ENCODE measurements at places on chromosomes 7 and 10.

DNA sequence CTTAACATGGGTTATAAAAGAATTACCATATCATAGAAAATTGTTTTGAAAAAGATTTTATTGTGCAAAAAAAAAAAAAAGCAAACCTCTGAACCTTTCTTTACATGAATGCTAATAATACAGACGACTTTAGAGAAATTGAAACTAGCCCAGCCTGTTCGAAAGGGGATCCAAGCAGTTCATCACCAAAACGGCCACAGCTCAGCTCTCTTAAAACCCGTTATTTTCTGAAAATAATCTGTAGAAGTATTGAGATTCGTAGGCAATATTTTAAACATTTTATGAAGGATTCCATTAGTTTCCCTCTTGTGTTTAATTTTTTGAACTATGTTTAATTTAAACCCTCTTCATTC, 9.9 kb upstream of the GSAP start:
- no peak for DNase-seq

GRCh38 chr10:92690915-92691590, 1.3 kb downstream of the HHEX start:
- peak; percentile 48 for DNase-seq

GRCh38 chr10:88361995-88362807, 220.9 kb downstream of the RNLS start:
- DNase-seq, result no peak

DNA sequence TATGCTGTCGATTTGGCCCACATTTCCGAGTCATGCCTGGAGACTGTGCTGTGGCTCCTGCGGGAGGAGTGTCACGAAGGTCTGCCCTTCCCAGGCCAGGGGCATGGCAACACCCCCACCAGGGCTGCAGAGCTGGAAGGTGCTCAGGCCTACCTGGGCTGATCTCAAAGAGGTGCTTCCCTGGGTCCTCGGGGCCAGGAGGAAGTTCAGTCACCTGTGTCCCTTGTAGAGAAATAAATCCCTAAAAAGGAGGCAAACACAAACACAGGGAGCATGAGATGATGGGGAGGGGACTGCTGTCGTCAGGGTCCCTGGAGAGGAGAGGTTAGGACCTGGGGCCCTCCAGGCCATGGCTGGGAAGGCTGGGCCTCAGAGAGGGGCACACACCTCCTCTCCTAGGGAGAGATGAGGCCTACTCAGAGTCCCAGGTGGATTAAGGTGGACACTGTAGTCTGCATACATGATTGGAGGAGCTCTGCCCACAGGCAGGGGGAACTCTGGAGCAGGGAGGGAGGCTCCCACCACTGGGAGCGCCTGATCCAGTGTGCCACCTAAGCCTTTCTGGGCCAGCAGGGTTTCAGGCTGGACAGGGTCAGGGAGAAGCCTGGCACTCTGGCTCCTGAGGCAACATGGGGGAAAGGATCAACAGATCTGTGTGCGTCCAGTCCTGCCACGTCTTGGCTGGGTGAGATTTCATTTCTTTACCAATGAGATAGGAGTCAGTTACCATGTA, 49.4 kb downstream of the ARHGAP22 start:
- no peak for DNase-seq

DNA sequence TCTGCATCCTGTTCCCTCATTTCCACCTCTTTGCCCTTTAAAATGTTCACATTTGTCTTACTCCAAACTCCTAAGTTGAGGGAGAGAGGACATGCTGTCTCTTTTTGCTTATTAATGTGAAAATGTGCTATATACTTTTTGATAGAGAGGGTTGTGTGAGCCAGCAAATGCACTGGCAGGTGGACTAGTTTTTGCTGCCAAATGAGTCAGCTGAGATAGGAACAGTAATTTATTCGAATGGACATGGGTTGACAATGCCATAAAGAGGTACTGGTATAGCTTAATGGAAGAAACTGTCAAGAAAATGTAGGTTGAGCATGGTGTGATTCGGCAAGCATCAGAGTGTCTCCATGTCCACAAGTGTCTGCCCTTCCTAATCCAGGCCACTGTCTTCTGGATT, 9.2 kb upstream of the TRUB1 start:
- no peak for DNase-seq

- no peak for DNase-seq
Observed at GRCh38 chr10:62806251-62806650, 1.7 kb downstream of the ADO start.

- DNase-seq, result peak; percentile 83
Observed at GRCh38 chr10:44963772-44964633, 4.4 kb downstream of the RASSF4 start.

DNA sequence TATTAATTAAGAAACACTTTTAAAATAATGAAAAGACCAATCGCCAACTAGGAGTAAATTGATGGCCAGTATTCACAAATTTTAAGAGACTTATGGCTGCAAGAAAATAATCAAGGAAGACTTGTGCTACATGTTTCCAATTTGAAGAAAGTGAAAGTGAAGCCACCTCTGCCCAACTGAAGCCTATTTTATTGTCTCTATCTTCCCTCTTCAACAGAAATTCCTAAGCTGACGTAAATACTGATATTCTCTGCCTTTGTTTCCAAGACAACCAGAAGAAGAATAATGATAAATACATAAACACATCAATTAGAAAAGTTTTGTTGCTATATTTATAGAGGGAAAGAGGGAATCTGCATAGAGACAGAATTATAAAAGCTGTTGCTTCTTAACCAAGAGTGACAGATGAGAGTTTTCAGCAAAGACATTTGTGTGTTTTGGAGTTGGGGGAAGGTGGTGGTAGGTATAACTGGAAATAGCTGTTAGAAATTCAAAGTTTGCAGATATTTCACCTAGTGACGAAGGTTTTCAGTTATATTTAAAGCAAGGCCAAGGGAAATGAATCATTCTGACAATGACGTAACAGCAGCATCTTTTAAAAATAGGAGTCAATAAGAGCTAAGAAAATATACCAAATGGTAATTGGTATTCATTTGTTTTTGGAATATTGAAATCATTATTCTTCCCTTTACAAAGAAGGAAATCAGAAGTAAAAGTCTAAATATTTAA, 576.6 kb upstream of the SORCS1 start:
- no peak for DNase-seq

GRCh38 chr10:113139699-113140098, 189.7 kb downstream of the TCF7L2 start:
- DNase-seq, result peak; percentile 44

- peak; percentile 49 for DNase-seq
Observed at GRCh38 chr10:11831520-11831951, 8.4 kb downstream of the PROSER2 start.

GRCh38 chr10:11698691-11699549, 43.3 kb upstream of the ECHDC3 start:
- DNase-seq, result no peak

GRCh38 chr10:30036341-30036740, 23.0 kb downstream of the JCAD start:
- DNase-seq, result no peak

GRCh38 chr7:18082169-18082568, 54.5 kb upstream of the PRPS1L1 start:
- no peak for DNase-seq

DNA sequence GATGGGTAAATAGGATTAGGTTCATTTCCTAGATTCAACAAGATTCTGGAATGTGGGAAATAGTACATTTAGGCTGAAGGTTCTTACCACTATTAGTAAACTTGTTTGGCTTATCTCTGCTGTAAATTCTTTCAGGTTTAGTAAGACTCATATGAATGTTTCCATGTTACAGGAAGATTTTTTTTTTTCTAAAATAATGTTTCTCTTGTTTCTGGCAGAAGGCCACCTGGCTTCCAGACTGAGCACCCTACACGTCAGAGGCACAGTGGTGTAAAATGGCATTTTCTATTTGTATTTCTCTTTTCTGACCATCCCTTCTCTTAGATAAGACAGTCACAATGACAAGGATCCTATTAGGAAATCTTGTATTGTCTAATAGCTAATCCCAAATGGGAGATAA, 22.7 kb upstream of the AASS start:
- no peak for DNase-seq

GRCh38 chr7:5457245-5457735, 33.7 kb upstream of the TNRC18 start:
- DNase-seq, result no peak

DNA sequence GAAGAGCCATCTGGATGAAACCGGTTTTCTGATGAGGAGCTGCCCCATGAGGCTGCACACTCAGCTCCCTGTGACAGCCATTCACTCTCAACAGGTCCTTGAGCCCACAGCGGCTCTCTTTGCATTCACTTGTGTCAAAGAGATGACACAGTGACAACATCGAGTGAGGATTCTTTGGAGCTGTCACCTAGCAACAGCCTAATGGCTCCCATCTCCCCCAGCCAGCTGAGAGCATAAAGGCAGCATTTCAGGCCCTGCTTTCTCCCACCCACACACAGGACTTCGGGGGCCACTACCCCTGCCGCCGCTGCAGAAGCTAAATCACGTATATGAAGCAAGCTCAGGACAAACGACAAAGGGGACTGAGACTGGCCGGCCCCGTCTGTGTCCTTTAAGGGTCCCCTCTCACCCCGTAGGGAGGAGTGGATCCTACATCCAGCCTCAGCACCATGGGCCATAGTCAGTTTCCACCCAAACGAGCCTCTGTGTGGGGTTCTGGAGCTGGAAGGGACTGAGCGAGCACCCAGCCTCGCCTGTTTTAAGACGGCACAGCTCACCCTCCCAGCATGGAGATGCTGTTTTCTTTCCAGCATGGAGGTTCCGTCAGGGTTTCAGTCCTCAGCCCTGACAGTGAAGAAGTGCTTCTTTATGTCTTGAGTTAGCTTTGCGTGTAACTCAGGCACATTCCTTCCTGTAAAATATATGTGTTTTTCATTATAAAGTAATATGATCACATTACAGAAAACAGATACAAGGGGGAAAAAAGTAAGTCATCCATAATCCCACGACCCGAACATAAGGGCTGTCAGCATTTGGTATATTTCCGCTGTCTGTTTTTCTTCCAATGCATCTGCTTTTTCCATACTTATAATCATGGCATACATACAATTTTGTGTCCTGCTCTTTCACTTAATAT, 4.9 kb downstream of the CPA4 start:
- DNase-seq, result peak; percentile 57

DNA sequence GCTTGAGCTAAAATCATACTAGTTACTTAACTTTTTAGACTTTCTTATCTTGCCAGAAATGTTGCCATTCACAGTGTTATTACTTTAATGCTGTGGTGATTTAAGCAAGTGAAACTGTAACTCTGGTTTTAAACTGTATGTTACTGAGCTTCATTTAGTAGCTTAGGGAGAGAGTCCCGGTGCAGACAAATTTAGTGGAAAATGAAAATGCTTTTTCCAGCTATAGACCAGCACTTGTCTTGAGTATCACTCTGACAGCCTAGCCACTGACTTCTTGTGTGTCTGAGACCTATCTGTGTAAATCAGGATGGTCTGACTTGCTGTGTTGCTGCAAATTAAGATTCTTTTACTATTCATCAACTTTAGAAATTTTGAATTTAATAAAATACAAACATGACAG, 200.8 kb downstream of the CACNB2 start:
- DNase-seq, result no peak

DNA sequence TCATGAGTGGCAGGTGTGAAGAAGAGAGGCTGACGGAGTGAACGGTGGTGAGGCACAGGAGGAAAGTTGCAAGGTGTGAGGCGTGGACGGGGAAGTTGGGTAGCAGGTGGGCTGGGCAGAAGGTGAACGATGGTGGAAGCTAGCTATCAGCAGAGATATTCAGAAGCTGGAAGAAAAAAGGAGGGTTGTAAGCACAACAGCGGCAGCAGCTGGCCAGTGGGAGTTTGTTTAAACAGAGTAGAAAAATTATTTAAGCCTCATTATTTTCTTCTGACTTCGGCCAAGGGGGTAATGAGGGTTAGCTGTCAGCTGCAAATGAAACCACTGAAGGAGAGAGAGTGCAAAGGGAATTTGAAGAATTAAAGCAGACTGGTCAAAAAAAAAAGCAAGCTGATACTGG, 62.1 kb upstream of the PRKAR2B start:
- DNase-seq, result peak; percentile 50

- DNase-seq, result no peak
Observed at GRCh38 chr10:81978238-81978637, 103.2 kb downstream of the NRG3 start.

GRCh38 chr10:69049566-69049961, 38.3 kb upstream of the SRGN start:
- no peak for DNase-seq

- no peak for DNase-seq
Observed at GRCh38 chr7:101553771-101554445, 75.2 kb downstream of the MYL10 start.

GRCh38 chr7:157900011-157900410, 563.2 kb downstream of the DNAJB6 start:
- no peak for DNase-seq

GRCh38 chr10:71237843-71238623, 25.7 kb downstream of the UNC5B start:
- peak; percentile 80 for DNase-seq

GRCh38 chr7:94396596-94396995, 1.9 kb downstream of the COL1A2 start:
- DNase-seq, result no peak

- no peak for DNase-seq
Observed at GRCh38 chr10:132611986-132612385, 74.4 kb downstream of the INPP5A start.

GRCh38 chr10:78353636-78354035, 320.0 kb downstream of the RPS24 start:
- no peak for DNase-seq

DNA sequence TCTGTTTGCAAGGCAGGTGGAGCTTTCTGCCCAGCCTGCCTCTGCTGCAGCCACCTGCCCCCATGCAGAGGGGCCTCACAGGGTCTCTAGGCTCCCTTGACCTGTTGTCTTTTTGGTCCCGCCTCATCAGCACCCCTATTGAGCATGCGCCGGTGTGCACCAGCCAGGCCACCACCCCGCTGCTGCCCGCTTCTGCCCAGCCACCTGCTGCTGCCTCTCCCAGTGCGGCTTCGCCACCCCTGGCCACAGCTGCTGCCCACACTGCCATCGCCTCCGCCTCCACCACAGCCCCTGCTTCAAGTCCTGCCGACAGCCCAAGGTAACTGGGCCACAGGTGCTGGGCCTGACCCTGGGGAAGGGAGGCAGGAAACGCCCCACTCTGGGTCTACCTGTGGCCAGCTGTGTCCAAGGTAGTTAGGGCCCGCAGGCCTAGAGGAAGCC, 38.1 kb downstream of the LDB3 start:
- DNase-seq, result peak; percentile 35

DNA sequence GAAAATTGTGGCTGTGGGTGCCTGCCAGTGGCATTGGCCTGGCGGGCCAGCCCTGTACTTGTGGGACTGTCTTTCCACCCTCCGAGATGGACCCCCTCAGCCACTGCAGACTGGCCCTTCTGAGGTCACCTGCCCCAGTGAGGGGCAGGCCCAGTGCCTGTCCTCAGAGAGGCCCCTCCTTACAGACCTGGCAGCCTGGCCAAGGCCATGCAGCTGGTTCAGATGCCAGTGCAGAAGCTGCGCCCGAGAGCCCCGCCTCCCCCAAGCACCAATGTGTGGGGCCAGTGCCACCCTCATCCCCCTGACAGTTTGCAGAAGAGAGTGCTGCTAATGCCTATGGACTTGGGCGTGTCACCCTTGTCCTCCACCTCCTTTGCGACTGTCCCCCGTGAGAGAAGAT, 10.0 kb downstream of the ZNF316 start:
- DNase-seq, result no peak

GRCh38 chr7:114598946-114599345, 184.3 kb downstream of the FOXP2 start:
- no peak for DNase-seq

- peak; percentile 52 for DNase-seq
Observed at GRCh38 chr7:132349075-132349474, 227.2 kb downstream of the PLXNA4 start.
